Activated CD4-positive, alpha-beta T cell treated with anti-CD3 and anti-CD28 coated beads for 36 hours (primary cell): ENCODE measurements at places on chromosomes 13 and 19.

DNA sequence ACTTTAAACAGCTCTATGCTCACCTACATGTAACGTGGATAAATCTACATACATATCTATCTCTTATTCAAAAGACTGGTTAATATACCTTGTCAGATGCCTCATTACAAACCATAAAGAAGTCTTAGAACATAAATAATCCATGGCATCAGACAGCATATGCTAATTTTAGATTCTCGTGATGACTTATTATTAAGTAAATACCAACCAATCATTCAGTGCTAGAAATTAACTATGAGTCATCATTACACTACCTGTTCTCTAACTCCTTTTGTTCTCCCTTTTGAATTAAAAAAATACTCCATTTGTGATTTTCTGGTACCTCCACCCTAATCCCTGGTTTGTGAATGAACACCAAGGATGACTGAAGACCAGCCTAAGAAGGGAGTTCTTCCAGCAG, 754.3 kb upstream of the ARGLU1 start:
- H3K4me3 ChIP-seq: no peak overlapping the region
- no peaks in the 10 kb centered on the region for H3K27me3 ChIP-seq
- no peak overlapping the region for H3K27ac ChIP-seq
- DNase-seq: no peak

DNA sequence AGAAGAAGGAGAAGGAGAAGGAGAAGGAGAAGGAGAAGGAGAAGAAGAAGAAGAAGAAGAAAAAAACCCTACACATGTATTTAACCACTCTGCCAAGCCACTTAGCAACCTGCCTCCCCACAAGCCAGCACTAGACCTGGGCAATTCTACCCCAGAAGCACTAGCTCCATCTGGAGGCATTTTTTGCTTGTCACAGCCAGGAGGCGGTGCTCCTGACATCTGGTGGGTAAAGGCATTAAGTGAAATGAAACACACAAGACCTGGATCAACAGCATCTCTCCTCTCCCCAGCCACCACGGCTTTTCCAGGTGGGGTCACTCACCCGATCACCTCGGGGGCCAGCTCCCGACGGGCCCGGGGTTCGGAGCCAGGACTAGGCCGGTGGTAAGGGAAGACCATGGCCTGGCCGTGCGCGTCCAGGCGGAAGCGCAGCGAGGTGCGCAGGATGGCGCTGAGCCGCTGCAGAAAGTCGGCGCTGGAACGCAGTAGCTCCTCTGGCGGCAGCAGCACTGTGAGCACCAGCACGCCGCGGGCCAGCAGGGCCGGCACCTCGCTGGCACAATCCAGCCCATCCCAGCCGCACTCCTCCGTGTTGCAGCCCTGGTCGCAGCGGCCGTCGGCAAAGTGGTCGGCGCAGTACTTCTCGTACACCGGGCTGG, 26.9 kb downstream of the NOTCH3 start:
- H3K36me3 ChIP-seq: no peaks in the 10 kb centered on the region
- H3K27me3 ChIP-seq: peaks cover 8% of the 10 kb centered on the region
- peaks cover 4% of the 10 kb centered on the region for H3K4me1 ChIP-seq
- no peak overlapping the region for H3K27ac ChIP-seq
- H3K4me3 ChIP-seq: no peak overlapping the region
- peak; percentile 47 for DNase-seq

GRCh38 chr13:29953542-29953941, 103.1 kb upstream of the UBL3 start:
- no peak for DNase-seq
- H3K27ac ChIP-seq: peak overlapping the region; percentile 95
- no peaks in the 10 kb centered on the region for H3K36me3 ChIP-seq
- H3K4me1 ChIP-seq: peaks cover 37% of the 10 kb centered on the region
- H3K27me3 ChIP-seq: no peaks in the 10 kb centered on the region

DNA sequence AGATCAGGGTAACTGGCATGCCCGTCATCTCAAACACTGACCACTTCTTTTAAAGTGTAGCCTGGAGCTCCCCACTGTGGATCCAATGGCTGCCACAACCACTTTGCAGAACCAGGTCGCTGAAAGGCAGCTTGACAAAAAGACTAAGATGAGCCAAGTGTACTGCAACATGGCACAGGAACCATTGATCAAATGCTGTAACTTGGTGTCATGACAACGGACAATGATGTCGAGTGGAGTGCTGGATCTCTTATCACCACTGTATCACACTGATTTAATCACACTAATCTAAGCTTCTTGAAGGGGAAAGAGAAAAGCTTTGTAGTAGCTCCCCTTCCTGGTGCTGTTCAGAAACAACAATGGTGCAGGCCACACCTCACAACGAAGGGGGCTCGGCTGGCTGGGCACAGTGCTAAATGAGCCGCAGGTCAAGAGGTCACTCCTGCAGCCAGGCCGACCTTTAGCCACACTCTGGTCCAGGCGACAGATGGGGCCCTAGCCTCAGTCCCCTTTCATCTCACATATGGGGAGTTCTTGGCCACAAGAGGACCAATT, 2.2 kb upstream of the TNFRSF19 start:
- peaks cover 8% of the 10 kb centered on the region for H3K4me1 ChIP-seq
- no peak for DNase-seq
- no peak overlapping the region for H3K27ac ChIP-seq
- peaks cover 33% of the 10 kb centered on the region for H3K27me3 ChIP-seq
- H3K36me3 ChIP-seq: no peaks in the 10 kb centered on the region

GRCh38 chr13:68597641-68598040, 1367.5 kb upstream of the PCDH9 start:
- DNase-seq: no peak
- no peaks in the 10 kb centered on the region for H3K27me3 ChIP-seq
- H3K36me3 ChIP-seq: no peaks in the 10 kb centered on the region
- H3K4me3 ChIP-seq: no peak overlapping the region
- H3K4me1 ChIP-seq: no peaks in the 10 kb centered on the region

DNA sequence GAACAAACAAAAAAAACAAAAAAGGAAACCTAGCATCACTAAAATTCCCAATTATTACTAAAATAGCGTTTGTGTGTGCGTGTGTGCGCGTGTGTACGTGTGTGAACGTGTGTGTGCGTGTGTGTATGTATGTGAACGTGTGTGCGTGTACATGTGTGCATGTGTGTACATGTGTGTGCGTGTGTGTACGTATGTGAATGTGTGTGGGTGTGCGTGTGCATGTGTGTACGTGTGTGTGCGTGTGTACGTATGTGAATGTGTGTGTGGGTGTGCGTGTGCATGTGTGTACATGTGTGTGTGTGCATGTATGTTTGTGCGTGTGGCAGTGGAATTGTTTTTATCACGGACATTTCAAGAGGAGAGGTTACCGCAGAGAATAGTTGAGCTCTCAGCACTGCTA, 21.6 kb downstream of the CATSPERD start:
- H3K4me3 ChIP-seq: no peak overlapping the region

GRCh38 chr19:2119921-2120785, 23.4 kb downstream of the IZUMO4 start:
- DNase-seq: no peak
- H3K27ac ChIP-seq: no peak overlapping the region
- no peak overlapping the region for H3K4me3 ChIP-seq
- H3K36me3 ChIP-seq: peaks cover 31% of the 10 kb centered on the region
- H3K27me3 ChIP-seq: no peaks in the 10 kb centered on the region

DNA sequence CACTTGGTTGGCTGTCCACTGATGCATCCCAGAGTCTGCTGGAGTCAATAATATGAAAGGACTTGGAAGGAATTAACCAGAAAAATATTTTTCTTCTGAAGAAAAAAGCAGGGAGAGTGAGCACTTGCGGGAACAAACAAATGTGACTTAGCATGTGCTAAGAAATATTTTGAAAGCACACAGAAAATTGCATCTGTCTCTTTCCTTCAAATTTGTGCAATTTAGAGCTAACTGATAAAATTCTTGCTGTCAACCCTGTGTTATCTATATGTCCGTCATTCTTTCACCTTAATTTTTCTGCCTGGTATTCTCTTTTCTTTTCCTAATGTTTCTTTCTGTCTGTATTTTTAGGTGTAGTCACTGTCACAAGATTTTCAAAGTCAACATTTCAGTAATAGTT, 852.6 kb downstream of the PCDH9 start:
- DNase-seq: no peak
- no peaks in the 10 kb centered on the region for H3K4me1 ChIP-seq
- H3K36me3 ChIP-seq: no peaks in the 10 kb centered on the region
- no peaks in the 10 kb centered on the region for H3K27me3 ChIP-seq
- no peak overlapping the region for H3K27ac ChIP-seq
- no peak overlapping the region for H3K4me3 ChIP-seq

DNA sequence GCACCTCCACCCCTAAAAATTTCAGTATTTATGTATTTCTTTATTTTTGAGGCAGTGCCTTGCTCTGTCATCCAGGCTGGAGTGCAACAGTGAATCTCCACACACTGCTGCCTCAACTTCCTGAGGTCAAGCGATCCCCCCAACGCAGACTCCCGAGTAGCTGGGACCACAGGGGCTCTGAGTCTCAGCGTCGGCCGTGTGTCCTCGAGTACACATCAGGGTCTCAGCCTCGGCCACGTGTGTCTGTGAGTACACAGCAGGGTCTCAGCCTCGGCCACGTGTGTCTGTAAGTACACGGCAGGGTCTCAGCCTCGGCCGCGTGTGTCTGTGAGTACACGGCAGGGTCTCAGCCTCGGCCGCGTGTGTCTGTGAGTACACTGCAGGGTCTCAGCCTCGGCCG, 21.2 kb downstream of the C2CD4C start:
- no peaks in the 10 kb centered on the region for H3K36me3 ChIP-seq
- H3K27ac ChIP-seq: no peak overlapping the region
- H3K4me1 ChIP-seq: peaks cover 19% of the 10 kb centered on the region
- DNase-seq: no peak
- H3K4me3 ChIP-seq: no peak overlapping the region
- H3K27me3 ChIP-seq: peaks cover 31% of the 10 kb centered on the region

- no peak for DNase-seq
- H3K36me3 ChIP-seq: no peaks in the 10 kb centered on the region
- H3K4me1 ChIP-seq: no peaks in the 10 kb centered on the region
- no peaks in the 10 kb centered on the region for H3K27me3 ChIP-seq
- H3K4me3 ChIP-seq: no peak overlapping the region
- H3K27ac ChIP-seq: no peak overlapping the region
These were observed 216.1 kb downstream of the SLITRK1 start for GRCh38 chr13:83666141-83666540.

DNA sequence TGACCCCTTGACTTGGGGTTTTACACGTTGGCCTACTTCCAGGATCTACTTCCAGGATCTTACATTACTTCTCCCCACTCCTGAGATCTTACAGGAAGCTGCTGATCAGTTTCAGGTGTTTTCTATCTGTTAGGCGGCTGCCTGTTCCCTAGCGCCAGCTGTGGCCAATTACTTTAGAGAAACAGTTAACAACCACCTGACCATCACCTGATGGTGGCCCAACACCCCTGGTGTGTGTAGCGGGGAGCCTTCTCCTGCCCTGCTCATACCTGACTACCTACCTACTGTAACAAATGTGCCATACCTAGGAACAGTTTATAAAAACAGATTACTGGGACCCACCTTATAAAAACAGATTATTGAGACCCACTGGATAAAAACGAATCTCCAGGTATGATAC, 2.8 kb upstream of the POP4 start:
- peaks cover 8% of the 10 kb centered on the region for H3K4me1 ChIP-seq
- no peaks in the 10 kb centered on the region for H3K27me3 ChIP-seq
- no peaks in the 10 kb centered on the region for H3K36me3 ChIP-seq
- H3K27ac ChIP-seq: no peak overlapping the region
- no peak overlapping the region for H3K4me3 ChIP-seq
- no peak for DNase-seq

DNA sequence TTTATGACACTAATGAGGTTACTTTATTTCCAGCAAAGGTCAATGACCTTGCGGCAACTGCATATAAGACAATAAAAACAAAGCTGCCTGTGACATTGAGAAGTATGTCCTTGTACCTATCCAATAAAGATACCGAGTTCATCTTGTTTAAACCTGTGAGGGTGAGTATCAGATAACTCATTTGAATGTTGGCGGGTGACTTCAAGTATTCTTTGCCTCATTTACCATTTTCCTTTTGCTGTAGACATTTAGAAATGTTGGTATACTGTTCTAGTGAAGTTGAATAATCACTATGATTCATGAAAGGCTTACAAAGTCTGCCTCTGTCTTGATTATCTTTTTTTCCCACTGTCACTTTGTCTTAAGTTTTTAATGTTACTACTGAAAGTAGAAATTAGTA, 65.0 kb downstream of the COG3 start:
- H3K27ac ChIP-seq: peak overlapping the region; percentile 13
- no peaks in the 10 kb centered on the region for H3K27me3 ChIP-seq
- H3K36me3 ChIP-seq: peaks cover 32% of the 10 kb centered on the region
- no peak for DNase-seq

DNA sequence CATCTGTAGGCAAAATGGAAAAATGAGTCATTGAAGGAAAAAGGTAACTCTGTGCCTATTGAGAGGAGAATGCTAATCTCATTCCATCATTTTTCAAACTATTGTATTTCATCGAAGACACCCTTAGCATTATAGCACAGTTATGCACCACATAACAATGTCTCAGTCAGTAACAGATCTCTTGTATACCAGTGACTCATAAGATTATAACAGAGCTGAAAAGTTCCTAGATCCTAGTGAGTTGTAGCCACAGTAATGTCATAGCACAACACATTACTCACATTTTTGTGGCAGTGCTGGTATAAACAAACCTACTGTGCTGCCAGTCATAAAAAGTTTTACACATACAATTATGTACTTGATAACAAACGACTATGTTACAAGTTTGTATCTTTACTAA, 1077.6 kb downstream of the DIAPH3 start:
- H3K4me1 ChIP-seq: no peaks in the 10 kb centered on the region
- H3K4me3 ChIP-seq: no peak overlapping the region
- no peaks in the 10 kb centered on the region for H3K36me3 ChIP-seq

- H3K27me3 ChIP-seq: no peaks in the 10 kb centered on the region
- no peak overlapping the region for H3K4me3 ChIP-seq
- peaks cover 14% of the 10 kb centered on the region for H3K4me1 ChIP-seq
- H3K27ac ChIP-seq: no peak overlapping the region
These were observed 7.1 kb upstream of the S1PR2 start for GRCh38 chr19:10238172-10238783.

DNA sequence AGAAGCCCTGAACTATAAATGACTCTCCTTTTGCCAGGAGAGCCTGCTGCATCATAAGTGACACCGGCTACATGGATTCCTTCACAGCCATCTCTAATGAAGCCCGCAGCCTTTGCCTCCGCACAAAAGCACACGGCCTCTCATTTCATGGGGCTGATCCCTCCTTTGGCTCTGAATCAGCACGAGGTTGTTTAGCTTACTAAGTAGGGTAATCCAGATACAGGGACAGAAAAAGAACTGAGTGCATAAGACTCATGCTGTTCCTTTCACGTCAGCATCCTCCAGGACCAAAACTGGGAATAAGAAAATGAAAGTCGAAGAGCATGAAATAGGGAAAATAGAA, 136.3 kb downstream of the DCT start:
- H3K4me3 ChIP-seq: no peak overlapping the region
- DNase-seq: no peak
- no peak overlapping the region for H3K27ac ChIP-seq

- H3K27me3 ChIP-seq: peaks cover 2% of the 10 kb centered on the region
- no peaks in the 10 kb centered on the region for H3K36me3 ChIP-seq
- DNase-seq: no peak
- H3K27ac ChIP-seq: no peak overlapping the region
These were observed 219.9 kb downstream of the GPC5 start for GRCh38 chr13:91618315-91618714.

GRCh38 chr13:84831666-84832657, 949.7 kb upstream of the SLITRK1 start:
- no peaks in the 10 kb centered on the region for H3K4me1 ChIP-seq
- H3K27ac ChIP-seq: no peak overlapping the region
- H3K36me3 ChIP-seq: no peaks in the 10 kb centered on the region
- H3K4me3 ChIP-seq: no peak overlapping the region
- H3K27me3 ChIP-seq: no peaks in the 10 kb centered on the region

- DNase-seq: no peak
- H3K4me1 ChIP-seq: peaks cover 37% of the 10 kb centered on the region
- H3K36me3 ChIP-seq: peaks cover 43% of the 10 kb centered on the region
- peak overlapping the region; percentile 87 for H3K27ac ChIP-seq
- no peaks in the 10 kb centered on the region for H3K27me3 ChIP-seq
These were observed 2.1 kb downstream of the CALM3 start for GRCh38 chr19:46603195-46603637.
